ENCODE measurements at places on chromosomes 11 and 22. TPM values are rescaled to one million over a fixed set of nuclear protein-coding genes. Genes with fewer than 3 reads are reported as not detected.
A peak's percentile ranks its signal among the peaks of the same experiment; 100 is the strongest.

DNA sequence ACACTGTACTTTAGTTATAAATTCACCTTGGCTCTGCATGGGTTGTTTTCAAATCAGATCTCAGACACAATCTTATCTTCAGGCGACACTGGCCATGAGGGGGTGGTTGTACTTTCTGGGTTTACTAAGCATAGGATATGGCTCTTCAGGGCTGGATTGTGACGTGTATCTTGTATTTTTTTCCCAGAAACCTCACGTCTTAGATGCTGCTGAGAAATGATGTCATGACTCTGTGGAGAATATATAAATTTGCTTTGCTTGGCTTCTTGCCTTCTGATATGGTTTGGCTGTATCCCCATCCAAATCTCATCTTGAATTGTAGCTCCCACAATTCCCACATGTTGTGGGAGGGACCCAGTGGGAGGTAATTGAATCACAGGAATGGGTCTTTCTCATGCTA, 82.8 kb upstream of the VSTM5 start:
- DNase-seq = no peak

GRCh38 chr11:57772562-57772961, 11.0 kb downstream of the CTNND1 start:
- no peak for DNase-seq

DNA sequence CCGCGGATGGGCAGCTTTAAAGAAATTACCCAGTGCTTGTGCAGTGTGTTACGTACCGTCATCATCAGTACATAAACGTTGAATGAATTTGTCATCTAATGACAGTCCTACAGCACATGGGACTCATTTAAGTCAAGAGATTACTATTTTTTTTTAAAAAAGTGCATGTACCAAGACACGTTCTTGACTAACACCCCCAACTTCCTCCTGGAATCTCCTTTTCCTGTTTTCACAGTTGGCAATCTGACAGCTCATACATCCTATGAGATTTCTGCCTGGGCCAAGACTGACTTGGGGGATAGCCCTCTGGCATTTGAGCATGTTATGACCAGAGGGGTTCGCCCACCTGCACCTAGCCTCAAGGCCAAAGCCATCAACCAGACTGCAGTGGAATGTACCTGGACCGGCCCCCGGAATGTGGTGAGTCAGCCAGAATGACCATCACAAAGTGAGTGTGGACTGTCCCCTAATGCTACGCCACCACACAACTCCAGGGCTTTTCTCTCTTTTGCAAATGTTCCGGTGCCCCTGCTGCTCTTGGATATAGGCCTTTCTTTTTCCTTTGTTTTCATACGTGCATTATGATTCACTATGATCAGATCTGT, 162.0 kb upstream of the SORL1-AS1 start:
- no peak for DNase-seq

GRCh38 chr11:57345555-57346211, 7.5 kb downstream of the P2RX3 start:
- DNase-seq = peak; percentile 44

DNA sequence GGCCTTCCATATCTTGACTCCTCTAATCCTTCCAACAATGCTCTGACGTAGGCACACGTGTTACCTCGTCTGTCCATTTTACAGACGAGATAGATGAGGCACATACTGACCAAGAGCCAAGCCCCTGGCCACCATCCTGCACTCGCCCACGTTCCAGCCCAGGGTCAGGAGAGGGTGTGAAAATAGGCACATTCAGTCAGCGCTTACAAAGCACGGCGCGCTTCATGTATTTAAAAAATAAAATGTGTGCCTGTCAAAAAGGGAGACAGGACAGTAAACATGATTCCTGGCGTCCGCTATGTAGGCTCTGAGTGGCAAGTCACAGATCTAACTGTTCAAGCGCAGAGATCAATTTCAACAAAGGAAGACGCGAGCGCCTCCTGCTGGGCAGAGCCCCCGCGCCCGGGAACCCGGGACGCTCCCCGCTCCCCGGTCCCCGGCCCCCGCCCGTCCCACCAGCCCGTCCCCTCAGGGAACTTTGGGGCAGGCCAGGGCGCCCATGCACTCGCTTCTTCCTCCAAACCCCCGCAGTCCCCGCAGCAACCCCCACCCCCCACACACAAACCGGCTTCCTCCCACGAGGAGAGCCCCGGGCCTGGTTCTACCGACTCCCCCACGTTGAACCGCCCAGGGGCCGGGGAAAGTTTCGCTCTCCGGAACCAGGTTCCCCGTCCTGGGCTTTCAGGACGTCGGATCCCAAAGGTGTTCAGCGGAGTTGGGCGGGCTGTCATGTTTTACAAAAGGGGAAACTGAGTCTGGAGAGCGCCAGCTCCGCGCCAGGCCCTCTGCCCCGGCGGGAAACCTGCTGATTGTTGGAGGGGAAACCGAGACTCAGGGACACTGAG, 10.4 kb upstream of the C1QTNF6 start:
- peak; percentile 87 for DNase-seq

- DNase-seq = no peak
These were observed 41.4 kb downstream of the SCUBE2 start for GRCh38 chr11:9049959-9050358.

Gene PANX3
- total RNA-seq = not detected

Gene CNGA4
- total RNA-seq = not detected

Gene PANX1
- 18.0 TPM for total RNA-seq

Measured in Caki2 (cell line).